ENCODE measurements at places on chromosomes 2 and 18.

- no peak for DNase-seq
These were observed 547.2 kb upstream of the TMEFF2 start for GRCh38 chr2:192741889-192742288.

- DNase-seq = no peak
These were observed 15.3 kb upstream of the RGPD4 start for GRCh38 chr2:107811411-107811810.

GRCh38 chr2:140502951-140503630 lies 1627.7 kb downstream of the LRP1B start:
- DNase-seq = no peak

DNA sequence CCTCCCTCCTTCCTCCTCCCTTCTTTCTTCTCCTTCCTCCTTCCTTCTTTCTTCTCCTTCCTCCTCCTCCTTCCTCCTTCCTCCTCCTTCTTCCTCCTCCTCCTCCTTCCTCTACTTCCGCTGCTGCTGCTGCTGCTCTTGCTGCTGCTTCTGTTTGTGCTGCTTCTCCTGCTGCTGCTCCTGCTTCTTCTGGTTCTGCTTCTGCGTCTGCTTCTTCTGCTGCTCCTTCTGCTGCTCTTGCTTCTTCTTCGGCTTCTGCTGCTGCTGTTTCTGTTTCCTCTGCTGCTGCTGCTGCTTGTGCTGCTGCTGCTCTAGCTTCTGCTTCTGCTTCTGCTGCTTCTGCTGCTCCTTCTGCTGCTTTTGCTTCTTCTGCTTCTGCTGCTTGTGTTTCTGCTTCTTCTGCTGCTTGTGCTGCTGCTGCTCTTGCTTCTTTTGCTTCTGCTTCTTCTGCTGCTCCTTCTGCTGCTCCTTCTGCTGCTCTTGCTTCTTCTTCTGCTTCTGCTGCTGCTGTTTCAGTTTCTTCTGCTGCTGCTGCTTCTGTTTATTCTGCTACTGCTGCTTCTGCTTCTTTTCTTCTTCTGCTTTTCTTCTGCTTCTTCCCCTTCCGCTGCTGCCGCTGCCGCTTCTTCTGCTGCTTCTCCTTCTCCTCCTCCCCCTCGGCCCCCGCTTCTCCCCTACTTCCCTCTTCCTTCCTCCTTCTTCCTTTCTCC lies 8.6 kb downstream of the SNRNP27 start:
- no peak for DNase-seq

DNA sequence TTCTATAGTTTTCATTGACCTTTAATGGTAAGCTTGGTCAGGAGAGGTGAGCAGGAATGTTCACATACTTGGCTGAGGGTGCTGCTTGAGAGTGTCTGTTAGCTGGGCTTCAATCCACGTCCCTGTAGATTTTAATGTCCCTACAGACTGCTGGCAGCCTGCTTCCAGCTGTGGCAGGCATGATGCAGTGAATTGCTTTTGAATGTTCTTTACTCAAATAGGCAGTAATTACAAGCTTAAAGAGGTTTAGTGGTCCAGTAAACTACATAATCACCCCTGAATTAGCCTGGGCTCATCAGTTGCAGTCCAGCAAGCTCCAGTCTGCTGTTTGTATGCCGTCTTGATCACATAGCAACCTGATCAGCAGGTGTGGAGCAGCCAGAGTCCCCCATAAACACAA lies 102.1 kb downstream of the MEIS1 start:
- DNase-seq = no peak

- DNase-seq = no peak
These were observed 28.7 kb upstream of the CABLES1 start for GRCh38 chr18:23106575-23106974.

- DNase-seq = no peak
These were observed 7.3 kb downstream of the TNFRSF11A start for GRCh38 chr18:62332431-62332830.

GRCh38 chr2:240703417-240704341 lies 12.0 kb downstream of the AQP12A start:
- DNase-seq = no peak

DNA sequence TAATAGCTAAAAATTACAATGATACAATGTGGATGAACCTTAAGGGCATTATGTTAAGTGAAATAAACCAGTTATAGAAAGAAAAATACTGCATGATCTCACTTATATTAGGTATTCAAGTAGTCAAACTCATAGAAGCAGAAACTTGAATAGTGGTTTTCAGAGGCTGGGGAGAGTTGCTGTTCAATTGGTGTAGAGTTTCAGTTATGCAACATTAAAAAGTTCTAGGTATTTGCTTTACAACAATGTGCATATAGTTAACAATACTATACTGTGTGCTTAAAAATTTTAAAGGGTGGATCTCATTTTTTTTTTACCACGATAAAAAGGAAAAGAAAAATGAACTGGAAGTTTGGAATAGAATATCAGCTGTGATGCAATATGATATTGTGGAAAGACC lies 479.1 kb downstream of the SPAG16 start:
- DNase-seq = no peak

DNA sequence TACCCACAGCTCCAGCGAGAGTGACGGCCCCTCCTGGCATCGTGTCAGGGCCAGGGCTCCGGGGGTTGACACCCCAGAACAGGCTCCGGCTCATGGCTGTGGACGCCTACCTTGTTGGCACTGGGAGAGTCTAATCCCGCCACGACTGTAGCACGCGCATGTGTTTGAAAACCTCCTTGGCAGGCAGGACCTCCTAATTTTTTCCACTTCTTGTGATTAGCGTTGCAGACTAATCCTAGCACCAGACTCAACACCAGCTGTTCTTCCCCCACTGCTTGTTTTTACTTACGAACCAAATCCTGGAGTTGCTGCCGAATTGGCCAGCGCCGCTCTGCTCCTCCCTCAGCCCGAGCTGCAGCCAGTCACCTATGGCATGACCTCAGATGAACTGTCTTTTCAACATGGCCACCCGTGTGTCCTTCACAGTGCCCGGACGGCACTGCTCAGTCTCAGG lies 110.7 kb downstream of the KLHL29 start:
- DNase-seq = no peak

DNA sequence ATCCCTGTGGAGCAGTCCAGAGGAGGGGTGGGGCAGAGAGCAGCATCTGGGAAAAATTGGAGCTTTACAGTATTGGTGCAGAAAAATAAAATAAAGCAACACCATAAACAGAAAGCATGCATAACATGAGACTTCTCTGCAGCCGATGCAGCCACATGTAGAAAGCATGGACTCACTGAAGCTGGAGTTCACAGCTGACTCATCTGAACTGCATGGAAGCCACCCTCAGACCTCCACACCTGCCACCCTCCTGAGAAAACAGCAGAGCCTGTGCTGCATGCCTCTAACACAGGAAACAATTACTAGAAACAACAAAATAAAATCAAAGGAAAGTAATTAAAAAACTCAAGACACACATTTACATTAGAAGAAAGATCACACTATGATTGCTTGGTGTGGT lies 169.4 kb upstream of the ALKAL2 start:
- DNase-seq = no peak

- DNase-seq = no peak
These were observed 43.1 kb downstream of the MAP4K4 start for GRCh38 chr2:101740555-101740964.

DNA sequence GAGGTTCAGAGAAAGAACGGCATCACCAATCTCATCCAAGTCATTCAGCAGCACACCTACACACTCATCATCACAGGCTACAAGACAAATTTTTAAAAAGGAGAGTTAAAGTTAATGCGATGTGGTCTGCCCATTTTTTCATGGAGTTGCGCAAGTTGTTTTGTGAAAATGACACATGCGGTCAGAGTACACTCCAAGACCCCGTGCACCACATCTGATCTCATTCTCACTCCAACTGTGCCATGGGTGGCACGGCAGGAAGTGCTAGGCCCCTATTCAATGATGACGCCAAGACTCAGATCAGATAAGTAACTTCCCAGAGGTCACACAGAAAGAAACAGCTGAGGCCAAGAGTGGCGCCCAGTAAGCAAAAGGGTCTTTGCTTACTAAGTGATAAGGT lies 119.8 kb downstream of the LAMA1 start:
- no peak for DNase-seq

- no peak for DNase-seq
These were observed 282.2 kb downstream of the CDH2 start for GRCh38 chr18:27894746-27895145.

DNA sequence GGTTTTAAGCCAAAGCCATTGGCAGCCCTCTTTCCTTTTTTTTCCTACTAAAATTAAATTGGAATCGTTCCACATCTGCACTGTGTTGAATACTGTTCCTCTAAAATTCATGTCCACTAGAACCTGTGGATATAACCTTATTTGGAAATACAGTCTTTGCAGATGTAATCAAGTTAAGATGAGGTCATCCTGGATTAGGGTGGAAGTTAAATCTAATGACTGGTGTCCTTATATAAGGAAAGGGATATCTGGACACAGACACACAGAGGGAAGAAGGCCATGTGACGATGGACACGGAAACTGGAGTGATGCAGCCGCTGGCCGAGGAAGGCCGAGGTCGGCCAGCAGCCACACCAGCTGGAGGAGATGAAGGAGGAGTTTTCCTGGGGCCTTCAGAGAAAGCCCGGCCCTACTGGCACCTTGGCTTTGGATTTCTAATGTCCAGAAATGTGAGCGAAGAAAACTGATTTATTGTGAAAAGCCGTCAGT lies 49.4 kb downstream of the LONRF2 start:
- DNase-seq = no peak

- DNase-seq = no peak
These were observed 16.0 kb upstream of the SNORC start for GRCh38 chr2:232854082-232854481.

DNA sequence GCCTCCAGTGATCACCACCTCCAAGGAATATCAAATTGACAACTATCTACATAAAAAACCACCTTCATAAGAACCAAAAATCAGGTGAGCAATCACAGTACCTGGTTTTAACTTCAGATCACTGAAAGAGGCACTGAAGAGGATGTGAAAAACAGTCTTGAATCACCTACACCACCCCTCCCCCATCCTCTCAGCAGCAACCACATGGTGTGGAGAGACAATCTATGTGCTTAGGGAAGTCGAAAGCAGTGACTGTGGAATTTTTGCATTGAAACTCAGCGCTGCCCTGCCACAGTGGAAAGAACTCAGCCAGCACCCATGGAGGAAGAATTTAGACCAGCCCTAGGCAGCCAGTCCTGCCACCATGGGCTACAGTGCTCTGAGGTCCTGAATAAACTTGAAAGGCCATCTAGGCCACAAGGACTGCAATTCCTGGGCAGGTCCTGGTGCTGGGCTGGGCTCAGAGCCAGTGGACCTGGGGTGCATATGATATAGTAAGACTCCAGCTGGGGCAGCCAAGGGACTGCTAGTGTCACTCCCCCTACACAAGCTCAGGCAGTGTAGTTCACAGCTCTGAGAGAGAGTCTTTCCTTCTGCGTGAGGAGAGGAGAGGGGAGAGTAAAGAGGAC lies 75.6 kb downstream of the ATL2 start:
- DNase-seq = no peak

DNA sequence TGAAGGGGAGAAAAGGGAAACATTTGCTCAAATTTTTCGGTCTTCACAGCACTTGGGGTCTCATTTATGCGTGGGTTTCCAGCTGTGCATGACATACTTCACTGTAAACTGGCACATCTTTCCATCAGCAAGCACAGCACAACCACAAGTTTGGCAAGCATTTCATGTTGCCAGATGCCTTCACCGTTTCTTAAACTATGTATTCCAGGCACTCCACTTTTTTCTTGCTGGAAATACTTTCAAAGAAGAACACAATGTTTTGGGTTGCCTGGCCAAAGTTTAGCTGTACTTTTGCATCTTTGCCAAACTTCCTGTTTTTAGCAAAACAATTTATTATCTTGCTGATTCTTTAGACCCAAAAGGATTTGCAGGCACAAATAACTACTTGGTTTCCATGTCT lies 194.6 kb upstream of the MEIS1 start:
- DNase-seq = no peak

- no peak for DNase-seq
These were observed 292.3 kb upstream of the SIX2 start for GRCh38 chr2:45301307-45302277.

- DNase-seq = no peak
These were observed 71.9 kb downstream of the EPC2 start for GRCh38 chr2:148716378-148716920.

DNA sequence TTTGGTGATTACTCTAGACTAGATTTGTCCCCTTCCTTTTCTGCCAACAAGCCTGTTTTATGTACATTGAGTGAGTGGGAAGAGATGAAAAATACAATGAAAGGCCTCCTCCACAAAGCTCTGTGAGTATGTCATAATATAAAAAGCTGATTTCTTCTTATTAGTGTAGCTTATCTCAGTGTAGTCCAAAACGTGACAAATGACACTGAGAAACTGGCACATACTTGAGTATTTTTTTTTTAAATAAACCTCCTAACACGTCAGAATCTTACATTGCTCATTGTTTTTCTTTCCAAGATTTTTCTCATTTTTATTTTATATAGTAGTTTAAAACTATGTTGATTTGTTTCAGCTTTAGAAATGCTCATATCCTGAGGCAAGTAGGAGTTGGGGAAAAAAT lies 17.9 kb upstream of the FIGN start:
- DNase-seq = no peak

- no peak for DNase-seq
These were observed 50.9 kb downstream of the COL3A1 start for GRCh38 chr2:189024901-189025618.

DNA sequence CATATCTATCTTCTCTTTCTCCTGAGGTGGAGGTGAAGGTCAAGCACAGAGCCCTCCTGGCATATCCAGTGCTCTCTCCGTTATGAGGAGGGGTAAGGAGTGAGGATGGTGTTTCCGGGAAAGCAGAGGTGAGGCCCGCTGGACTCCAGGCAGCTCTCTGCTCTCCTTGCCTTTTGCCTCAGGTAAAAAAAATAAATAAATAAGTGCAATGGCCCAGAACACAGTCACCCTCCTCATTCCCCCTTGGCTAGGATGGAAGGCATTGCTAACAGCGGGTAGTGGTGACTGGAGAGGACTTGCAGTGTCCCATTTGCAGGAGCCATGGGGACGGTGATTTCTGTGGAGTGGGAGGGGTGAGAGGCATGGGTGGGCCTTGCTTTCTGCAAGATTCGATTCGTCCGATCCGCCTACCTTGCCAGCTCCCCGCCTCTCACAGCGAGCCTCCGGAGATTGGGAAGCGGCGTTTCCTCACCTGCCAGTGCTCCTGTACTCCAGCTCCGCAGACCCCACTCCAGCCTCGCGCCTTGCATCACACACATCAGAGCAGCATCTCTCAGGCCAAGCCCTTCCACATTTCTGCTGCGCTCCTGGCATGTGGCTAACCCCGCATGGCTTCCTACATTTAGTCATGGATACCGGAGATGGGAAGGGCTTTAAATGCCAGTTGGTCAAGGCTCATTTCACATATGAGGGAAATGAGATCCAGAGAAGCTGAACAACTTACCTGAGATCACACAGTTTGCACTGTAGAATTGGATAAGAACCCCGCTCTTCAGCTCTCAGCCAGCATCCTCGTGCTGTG lies 155.2 kb downstream of the VAPA start:
- DNase-seq = no peak

DNA sequence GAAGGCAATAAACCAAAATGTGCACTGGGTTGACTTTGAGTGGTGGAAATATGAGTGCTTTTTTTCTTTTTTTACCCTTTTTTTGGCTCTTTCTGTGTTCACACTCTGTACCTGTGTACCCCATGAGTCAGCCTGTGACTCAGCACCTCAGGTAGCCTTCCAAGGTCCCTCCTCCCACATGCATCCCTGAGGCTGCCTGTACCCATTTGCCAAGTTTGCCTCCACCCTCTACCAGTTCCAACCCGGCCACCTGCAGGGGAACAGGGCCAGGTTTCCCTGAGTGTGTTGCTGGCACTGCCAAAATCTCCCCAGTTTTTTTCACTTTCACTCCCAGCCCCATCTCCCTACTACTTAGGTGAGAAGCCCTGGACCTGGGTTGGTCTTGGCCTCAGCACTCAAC lies 14.0 kb downstream of the CXCR1 start:
- DNase-seq = no peak

- DNase-seq = no peak
These were observed 46.9 kb downstream of the ODC1 start for GRCh38 chr2:10400978-10401951.
